ENCODE measurements at places on chromosomes 3 and 15.

DNA sequence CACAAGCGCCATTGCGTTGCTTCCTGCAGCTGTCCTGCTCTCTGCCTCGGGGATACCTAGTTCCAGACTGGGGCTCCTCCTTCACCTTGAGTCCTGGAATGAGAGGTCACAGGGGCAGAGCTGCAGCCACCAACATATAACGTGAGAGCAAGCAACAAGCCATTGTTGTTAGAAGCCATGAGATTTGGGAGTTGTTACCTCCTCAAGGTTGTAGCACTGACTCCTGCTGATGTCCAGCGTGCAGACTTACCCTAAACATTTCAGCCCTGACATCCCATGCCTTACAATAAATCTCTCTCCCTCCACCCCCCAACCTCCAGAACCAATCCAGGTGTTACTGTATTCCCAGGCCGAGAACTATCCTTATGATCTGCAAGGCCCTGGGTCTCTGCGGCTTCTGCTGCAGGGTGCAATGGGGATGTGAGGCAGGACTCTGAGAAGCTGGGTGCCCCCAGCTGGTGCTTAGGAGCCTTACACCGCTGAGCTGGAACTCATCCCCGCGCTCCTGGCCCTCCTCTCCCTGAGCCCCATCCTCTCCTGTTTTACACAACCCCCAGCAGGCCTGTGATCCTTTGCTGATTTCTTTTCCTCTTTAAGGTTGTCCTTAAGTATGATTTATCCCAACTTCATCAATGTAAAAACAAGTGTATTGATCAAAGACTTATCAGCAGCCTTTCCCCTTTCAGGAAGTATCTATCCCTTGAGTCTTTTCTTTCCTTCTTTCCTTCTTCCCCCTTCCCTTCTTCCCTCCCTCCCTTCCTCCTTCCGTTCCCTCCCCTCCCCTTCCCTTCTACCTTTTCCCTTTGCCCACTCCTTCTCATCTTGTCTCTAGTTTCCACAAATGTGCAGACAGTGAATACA lies 84.2 kb upstream of the ABHD2 start:
- peak; percentile 27 for DNase-seq

- no peak for DNase-seq
These were observed 254.3 kb downstream of the CLSTN2 start for GRCh38 chr3:140189267-140189666.

DNA sequence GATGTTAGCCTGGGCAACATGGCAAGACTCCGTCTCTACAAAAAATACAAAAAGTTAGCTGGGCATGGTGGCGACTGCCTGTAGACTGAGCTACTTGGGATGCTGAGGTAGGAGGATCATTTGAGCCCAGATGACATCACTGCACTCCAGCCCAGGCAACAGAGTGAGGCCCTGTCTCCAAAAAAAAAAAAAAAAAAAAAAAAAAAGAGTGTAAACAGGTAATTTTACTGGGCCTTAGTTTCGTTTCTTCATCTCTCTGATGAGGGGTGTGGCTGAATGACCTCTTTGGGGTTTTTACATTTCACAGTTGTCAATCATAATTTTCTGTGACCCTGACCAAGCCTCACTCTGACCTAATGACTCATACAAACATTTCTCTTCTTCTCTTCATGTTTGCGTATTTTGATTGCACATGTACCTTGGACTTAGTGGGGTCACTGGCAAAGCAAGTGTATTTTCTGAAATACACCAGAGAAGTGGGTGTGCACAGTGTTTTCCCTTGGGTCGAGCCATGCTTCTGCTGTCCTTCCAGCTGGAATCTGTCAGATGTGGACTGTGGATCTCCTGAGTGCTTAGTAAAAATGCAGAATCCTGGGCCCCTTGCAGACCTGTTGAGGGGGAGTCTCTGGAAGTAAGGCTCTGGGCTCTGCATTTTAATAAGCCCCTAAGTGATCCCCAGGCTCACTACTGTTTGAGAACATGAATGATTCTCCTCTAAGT lies 140.5 kb downstream of the FNDC3B start:
- DNase-seq: peak; percentile 37

GRCh38 chr3:40321818-40322217 lies 12.3 kb downstream of the EIF1B start:
- DNase-seq: no peak

- no peak for DNase-seq
These were observed 15.5 kb downstream of the RABL3 start for GRCh38 chr3:120726791-120727190.

DNA sequence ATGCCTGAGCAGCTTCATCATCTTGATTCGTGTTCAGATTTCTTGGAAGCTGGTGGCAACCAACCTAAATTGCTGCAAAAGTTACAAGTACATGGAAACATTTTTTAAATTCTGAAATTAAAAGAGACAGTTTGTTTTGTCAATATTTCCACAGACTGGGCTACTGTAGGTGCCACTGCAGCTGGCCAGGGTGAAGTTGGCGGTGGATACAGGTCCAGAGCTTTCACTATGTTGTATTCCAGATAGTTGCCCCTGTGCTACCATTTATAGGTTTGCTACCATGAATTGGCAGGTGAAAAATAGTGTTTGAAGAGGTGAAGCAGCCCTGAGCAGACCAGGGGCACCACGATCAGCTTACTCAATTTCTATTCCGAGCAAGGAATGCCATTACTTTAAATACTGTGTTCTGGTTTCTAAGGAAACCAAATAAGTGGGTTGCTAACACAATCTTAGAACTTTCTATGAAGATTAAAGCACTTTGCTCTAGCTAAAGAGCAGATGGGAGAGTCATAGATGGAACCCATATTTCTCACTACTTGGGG lies 21.2 kb upstream of the SHC4 start:
- no peak for DNase-seq

DNA sequence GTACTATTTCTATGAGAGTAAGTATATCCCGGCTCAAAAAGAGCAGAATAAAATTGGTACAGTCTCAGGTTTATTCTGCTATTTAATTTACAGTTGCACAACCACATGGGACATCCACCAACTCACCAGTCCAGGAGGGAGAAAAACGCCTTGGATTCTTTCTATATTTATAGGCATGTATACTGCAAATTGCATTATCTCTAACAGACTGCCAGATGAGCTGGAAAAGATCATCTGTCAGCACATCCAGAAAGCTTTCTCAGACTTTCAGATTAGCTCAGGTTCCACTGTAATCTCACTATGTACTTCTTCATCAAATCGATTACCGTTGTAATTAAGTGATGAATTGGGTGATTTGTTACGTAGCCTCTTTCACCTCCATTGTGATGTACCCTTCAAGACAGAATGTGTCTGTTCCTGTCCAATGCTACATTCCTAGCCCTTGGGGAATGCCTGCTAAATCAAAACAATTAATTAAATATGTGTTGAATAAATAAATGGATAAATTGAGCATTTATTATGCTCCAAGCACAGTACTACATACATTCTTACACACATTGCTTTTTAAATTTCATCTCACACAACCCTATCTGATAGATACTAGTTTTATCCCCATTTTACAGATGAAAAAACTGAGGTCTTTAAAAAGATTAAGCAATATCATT lies 38.1 kb upstream of the TMC3 start:
- no peak for DNase-seq

DNA sequence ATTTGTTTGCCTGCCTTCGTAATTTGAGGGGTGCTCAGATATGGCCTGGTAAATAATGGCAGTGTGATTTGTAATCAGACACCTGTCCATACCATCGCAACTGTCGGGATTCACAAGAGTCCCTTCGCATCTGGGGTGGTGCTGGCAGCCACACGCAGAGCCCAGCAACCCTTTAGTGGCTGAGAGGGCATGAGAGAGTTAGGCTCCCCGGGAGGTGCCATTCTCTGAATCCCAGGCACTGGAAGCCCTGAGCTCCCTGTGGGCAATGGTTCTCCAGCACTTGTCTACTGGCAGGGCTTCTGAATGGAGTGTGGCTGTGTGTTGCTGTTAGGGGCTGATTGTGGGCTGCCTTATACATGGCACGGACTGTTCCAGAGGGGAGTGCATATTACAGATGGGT lies 230.1 kb downstream of the EBLN2 start:
- DNase-seq: no peak

GRCh38 chr3:188863999-188864406 lies 307.8 kb upstream of the TPRG1 start:
- DNase-seq: no peak

DNA sequence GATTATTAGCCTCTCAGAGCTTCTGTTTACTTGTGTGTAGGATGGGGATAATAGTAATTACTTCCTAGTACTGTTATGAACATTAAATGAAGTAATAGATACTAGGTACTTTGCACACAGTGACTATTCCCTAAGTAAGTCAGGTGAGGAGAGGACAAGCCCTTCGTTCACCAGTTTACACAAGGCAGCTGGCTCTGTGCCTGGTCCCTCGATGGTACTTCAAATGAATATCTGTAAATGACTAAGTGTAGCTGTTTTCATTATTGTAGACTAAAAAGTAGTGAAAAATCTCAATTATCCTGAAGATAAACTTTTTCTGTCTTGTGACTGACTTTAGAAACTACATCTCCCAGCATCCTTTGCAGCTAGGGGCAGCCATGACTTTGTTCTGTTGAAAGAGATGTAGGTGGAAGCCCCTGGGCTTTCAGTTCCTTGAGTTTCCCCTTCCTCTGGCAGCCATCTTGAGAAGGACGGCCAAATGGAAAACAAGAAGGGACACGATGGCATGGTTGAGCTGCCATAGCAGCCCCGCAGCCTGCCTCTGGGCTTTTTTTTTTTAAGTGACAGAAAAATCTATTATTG lies 11.7 kb upstream of the WNT7A start:
- DNase-seq: peak; percentile 29

- peak; percentile 57 for DNase-seq
These were observed 11.1 kb downstream of the LRCH3 start for GRCh38 chr3:197801891-197802778.

- DNase-seq: no peak
These were observed 163.1 kb downstream of the STAC start for GRCh38 chr3:36543276-36543997.

DNA sequence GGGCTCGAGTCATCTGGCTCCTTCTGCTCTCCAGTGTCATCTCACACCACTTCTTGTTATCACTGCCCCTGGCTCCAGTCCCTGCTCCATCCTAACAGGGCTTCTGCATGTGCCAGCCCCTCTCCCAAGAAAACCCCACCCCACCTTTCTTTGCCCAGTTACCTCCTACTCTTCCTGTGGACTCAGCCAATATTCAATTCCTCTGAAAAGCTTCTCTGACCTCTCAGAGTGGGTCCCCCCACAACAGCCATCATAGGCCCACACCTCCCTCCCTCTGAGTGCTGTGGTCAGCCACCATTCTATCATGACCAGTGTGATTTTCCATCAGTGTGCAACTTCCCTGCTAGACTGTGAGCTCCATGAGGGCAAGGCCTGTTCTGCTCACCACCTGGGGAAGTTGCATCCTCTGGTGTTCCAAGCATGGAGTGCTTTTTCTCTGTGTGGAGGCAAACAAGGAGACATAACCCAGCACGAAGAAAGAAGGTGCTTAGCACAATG lies 71.6 kb downstream of the ADCY5 start:
- no peak for DNase-seq

GRCh38 chr3:12495749-12496452 lies 11.6 kb downstream of the TSEN2 start:
- DNase-seq: no peak

- no peak for DNase-seq
These were observed 5.9 kb downstream of the RPUSD3 start for GRCh38 chr3:9837701-9838582.

- peak; percentile 54 for DNase-seq
These were observed 1.3 kb upstream of the PIGZ start for GRCh38 chr3:196969660-196970546.

- peak; percentile 18 for DNase-seq
These were observed 54.8 kb upstream of the CHRM5 start for GRCh38 chr15:33913459-33913858.

GRCh38 chr3:36988356-36988755 lies 4.6 kb downstream of the EPM2AIP1 start:
- DNase-seq: no peak

DNA sequence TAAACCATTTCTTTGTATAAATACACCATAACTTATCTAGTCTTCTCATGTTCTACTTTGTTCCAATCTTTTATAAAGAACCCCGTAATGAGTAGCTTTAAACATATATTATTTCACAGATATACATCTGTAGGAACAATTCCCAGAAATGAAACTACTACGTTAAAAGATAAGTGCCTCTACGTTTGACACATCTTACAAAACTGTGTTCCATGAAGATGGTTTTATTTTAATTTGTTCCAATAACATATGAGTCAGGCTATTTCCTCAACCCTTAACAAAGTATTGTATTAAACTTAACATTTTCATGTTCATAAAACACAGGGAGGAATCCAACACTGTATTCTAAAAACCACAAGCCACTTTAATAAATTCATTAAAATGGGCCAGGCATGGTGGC lies 52.9 kb downstream of the TRPM7 start:
- no peak for DNase-seq

GRCh38 chr3:159158213-159158612 lies 356.4 kb downstream of the MFSD1 start:
- peak; percentile 55 for DNase-seq

DNA sequence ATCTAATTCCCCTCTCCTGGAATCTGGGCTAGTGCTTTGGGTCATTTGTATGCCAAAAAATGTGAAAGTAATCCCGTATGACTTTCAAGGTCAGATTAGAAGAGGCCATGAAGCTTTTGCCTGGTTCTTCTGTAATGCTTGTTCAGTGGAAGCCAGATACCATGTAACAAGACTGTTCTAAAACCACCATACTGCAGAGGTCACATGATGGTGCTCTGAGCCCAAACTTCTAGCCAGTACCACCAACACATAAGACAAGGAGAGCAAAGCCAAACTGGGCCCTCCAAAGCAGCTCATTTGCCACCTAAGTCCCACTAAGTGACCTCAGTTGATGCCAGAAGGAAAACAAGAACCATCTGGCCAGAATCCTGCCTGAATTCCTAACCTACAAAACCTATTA lies 64.3 kb upstream of the MELTF start:
- no peak for DNase-seq

DNA sequence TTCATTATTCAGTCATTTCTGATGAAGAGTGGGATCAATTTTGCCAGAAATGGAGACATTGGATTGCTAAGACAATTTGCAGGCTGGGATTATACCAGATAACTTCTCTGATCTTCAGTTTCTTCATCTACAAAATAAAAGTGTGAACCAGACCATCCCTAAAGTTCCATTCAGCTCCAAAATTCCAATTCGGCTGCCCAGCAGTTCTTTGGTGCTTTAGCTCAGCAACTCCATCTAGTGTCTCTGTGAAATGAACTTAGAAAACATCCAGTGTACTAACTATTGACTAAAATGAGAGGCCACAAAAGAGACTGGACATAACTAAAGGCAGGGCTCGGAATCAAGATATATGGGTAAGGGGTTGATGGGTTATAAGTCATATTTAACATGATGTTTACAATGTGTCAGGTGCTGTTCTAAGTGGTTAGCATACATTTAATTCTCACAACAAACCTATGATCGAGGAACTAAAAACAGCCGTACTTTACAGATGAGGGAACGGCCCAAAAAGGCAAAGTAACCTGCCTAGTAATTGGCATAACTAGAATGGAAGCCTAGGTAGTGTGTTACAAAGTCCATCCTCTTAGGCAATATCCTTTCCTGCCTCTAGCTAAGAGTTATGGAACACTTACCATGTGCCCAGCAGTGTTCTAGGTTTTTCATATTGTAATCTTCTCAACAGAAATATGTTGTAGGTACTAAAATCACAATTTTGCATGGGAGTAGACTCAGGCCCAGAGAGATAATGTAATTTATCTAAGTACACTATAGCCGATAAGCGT lies 17.0 kb downstream of the THAP10 start:
- DNase-seq: peak; percentile 40

- no peak for DNase-seq
These were observed 87.9 kb downstream of the PLXNA1 start for GRCh38 chr3:127070776-127071175.
